ENCODE measurements at places on chromosomes 11 and 22.

- no peak for DNase-seq
Measured at GRCh38 chr22:29314537-29315285, 786 bp downstream of the RASL10A start.

DNA sequence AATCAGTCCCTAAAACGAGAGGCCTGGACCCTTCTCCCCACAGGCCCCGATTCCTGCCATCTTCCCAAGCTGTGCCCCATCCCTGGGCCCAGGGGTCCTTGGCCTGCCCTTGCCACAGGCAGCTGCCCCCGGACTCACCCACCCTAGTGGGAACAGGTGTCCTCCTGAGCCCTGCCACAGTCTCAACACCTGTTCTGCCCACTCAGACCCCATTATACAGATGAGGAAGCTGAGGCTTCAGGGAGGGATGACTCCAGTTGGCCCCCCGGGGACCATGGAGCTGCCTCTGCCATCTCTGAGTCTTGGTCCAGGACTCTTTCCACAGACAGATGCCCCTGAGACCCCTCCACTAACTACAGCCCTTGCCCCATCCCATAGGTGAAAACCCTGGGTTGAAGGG is 15.9 kb downstream of the MYBPC3 start:
- no peak for DNase-seq

- DNase-seq = no peak
Measured at GRCh38 chr11:76560219-76560618, 110.3 kb downstream of the LRRC32 start.

- no peak for DNase-seq
Measured at GRCh38 chr11:110029714-110030113, 63.5 kb upstream of the ZC3H12C start.

- no peak for DNase-seq
Measured at GRCh38 chr11:113985906-113986305, 11.0 kb downstream of the HTR3A start.

GRCh38 chr11:108289699-108290098 is 66.8 kb downstream of the ATM start:
- no peak for DNase-seq

GRCh38 chr11:107591378-107592230 is 657 bp downstream of the ELMOD1 start:
- DNase-seq = no peak

DNA sequence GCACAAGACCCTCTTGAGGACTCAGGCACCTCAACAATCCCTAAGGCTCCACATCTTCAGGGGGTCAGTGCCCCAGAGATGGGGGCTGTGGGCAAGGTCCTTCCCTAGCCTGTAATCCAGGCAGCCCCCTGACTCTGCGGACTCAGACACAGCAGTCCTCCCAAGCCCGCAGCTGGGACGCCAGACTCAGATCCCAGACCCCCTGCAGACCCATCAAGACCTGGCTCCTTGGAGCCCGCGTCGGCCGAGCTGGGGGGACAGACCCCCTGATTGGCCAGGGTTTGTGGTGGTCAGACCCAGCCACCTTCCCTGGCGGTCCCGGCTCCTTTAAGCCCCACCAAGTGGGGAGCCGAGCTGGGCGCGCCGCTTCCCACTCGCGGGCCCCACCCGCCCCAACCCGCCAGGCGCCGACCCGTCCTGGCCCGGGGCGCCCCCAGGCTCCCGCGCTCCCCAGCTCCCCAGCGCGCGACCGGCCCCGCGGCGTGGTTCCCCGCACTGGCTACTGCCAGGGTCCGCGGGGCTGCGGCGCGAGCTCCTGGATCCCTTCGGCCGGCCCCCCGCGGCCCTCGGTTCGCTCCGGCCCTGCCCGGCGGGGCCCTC is 458 bp downstream of the OSBPL5 start:
- no peak for DNase-seq

- DNase-seq = no peak
Measured at GRCh38 chr11:118074785-118075184, 2.1 kb upstream of the TMPRSS4 start.

DNA sequence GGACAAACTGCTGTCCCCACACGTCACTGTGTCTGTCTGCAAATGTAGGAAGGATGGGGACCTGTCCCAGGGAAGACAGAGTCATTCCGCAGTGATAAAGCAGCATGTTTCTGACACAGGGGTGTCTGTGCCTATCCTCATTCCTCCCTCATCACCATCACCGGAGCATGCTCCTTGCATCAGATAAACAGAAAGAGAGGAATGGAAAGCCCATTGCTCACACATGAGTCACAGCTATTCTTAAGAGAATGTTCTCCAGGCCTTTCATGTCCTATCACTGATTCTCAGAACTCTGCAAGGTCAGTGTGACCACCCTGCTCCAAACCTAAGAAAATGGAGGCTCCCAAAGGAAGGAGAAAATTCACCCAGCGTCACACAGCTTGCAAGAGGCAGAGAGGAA is 38.9 kb downstream of the ZNF195 start:
- no peak for DNase-seq

DNA sequence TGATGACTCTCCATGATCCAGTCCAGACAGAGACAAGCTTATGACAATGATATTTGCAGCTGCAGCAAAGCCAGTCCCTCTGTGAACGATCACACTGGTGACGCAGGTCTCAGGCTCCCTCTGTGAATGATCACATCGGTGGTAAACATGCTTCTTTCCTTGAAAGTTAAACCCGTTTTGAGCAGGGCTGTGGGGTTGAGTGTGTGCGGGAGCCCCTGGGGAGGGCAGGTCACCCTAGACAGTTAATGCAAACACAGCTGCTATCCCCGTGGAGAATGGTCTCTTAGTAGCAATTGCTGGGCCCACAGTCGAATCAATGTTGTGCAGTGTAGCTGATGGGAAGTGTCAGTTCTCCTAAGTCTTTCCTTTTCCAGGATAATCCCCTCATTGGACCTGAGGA is 71.0 kb upstream of the KIRREL3 start:
- DNase-seq = no peak

DNA sequence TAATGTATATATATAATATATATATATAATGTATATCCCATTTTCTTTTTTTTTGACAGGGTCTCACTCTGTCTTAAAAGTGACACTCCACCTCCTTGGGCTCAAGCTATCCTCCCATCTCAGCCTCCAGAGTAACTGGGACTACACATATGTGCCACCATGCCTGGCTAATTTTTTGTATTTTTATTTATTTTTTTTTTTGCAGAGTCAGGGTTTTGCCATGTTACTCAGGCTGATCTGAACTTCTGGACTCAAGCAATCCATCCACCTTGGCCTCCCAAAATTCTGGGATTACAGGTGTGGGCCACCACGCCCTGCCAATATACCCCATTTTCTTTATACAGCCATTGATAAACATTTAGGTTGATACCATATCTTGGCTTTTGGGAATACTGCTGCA is 33.9 kb upstream of the SLC22A24 start:
- no peak for DNase-seq

- DNase-seq = no peak
Measured at GRCh38 chr11:125662689-125663088, 18.0 kb downstream of the ACRV1 start.

- DNase-seq = no peak
Measured at GRCh38 chr22:49368221-49368975, 459.3 kb downstream of the BRD1 start.

DNA sequence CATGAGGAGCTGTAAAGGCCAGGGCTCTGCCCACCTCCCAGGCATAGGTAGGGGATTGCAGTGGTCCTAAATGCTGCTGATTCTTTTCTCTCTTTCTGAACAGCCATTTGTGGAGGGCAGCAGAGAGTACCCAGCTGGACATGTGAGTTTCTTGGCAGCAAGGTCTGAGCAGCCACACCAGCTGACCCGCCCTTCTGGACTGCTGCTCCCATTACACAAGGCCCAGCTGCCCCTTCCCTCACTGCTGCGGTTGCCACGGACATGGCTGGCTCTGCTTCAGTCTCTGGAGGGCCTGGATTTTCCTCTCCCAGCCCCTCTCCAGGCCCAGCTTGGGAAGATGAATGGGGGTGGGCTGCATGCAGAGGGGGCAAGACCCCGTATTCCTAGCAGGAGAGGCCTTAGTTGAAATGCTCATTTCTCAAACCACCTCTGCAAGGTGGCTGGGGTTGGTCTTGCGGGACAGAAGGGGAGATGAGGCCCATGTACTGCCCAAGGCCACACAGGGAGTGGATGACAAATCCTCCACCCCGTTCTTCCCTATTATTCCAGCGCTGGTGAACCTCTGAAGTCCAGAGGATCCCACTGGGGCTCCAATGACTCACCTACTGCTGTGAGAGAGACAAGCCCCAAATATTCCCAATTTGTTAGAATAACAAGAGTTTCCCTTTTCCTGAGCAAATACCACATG is 4.6 kb downstream of the LGALS12 start:
- DNase-seq = no peak

- DNase-seq = no peak
Measured at GRCh38 chr11:74025467-74026166, 16.7 kb upstream of the UCP3 start.

DNA sequence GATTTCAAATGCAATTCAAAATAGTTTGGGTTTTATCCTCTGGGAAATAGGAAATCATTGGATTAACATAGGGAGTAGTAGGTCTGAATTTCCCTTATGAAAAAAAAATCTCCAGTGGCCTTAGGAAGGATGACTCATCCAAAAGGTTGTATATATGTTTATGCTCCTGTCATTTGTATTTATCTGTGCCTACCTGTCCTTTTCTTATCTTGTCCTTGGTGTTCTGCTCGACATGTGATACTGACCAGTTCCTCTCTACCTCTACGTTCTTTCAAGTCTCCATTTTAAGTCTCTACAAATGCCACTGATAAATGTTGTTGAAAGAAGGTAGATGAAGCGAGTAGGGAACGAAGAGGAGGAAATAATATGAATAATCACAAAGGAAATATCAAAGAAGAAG is 3.0 kb upstream of the SOX6 start:
- DNase-seq = no peak

DNA sequence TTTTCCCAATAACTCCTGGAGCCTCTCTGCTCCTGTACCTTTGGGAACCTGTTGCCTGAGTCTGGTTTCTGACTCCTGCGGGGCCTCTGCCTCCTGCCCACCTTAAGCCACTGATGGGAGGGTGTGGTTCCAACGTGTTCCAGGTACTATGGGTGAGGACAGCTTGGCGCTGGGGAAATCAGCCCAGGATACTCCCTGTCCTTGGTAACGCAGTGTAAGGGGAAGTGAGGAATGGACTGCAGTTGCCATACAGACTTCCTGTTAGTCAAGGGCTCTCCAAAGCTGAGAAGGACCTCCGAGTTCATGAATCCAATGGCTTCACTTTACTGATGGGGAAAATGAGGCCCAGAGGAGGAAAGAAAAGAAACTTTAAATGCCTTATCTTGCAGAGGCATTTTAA is 1.2 kb upstream of the MARK2 start:
- DNase-seq = no peak

DNA sequence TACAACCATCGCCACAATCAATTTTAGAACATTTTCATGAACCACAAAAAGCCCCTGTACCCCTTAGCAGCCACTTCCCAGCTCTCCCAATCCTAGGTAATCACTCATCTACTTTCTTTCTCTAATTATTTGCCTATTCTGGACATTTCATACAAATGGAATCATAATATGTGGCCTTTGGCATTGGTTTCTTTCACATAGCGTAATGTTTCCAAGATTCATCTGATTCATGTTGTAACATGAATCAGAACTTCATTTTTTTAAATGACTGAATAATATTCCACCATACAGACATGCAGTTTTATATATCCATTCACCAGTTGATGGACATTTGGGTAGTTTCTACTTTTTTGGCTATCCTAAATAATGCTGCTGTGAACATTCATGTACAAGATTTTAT is 56.2 kb upstream of the RCN1 start:
- DNase-seq = no peak

- no peak for DNase-seq
Measured at GRCh38 chr22:48749555-48750227, 1078.0 kb downstream of the BRD1 start.

DNA sequence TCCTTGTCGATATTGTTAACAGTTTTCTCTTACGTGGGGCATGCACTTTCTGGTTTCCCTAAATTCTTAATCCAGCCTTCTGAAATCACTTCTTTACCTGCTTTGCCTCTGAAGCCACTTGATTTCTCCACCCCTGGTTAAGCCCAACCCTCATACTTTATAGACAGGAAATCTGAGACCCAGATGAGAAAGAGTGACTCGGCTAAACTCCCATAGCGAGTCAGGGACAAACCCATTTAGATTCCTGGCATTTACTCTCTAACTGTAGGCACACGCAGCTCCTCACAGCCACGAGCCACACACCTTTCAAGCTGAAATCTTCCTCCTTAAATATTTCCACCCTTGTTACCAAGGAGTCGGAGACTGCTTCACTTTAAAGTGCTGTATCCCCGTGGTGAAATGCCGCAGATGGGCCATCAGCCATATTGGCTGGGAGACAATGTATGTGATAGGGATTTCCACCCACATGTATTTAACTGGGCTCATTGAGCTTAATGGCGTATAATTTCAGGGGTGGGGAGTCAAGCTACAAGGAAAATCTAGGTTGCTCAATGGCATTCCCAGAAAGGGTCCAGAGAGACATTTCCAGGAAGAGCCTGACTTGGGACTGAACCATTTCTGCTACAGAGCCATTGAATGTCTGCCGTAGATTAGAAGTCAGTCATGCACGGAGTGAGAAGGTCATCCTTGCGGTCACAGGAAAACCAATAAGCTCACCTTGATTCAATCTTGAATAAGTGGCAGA is 49.9 kb upstream of the GRK3 start:
- DNase-seq = no peak

DNA sequence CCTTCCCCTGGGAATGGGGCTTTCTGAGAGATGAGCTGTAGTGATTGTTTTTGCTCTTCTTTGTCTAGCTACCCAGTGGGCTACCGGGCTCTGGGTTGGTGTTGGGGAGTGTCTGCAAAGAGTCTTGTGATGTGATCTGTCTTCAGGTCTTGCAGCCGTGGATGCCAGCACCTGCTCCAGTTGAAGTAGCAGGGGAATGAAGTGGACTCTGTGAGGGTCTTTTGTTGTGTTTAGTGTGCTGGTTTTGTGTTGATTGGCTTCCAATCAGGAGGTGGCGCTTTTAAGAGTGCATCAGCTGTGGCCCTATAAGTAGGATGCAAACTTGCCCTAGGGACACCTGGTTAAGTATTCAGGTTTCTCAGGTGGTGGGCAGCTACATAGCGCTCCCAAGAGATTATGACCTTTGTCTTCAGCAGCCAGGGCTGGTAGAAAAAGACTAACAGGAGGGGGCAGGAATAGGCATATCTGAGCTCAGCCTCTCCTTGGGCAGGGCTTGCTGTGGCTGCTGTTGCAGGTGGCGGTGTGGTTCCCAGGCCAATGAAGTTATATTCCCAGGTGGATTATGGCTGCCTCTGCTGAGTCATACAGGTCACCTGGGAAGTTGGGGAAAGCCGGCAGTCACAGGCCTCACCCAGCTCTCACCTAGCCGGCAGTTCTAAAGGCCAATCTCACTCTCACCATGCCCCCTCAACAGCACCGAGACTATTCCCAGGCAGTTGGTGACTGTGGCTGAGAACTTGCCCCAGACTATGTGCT is 315.7 kb upstream of the C11orf87 start:
- no peak for DNase-seq

GRCh38 chr11:33622186-33622585 is 78.4 kb downstream of the C11orf91 start:
- DNase-seq = no peak

- no peak for DNase-seq
Measured at GRCh38 chr11:65425971-65426838, 3.6 kb downstream of the NEAT1 start.

All from activated CD8-positive, alpha-beta memory T cell treated with anti-CD3 and anti-CD28 coated beads for 1 hour (primary cell).